ENCODE measurements at places on chromosomes 2 and 18.

DNA sequence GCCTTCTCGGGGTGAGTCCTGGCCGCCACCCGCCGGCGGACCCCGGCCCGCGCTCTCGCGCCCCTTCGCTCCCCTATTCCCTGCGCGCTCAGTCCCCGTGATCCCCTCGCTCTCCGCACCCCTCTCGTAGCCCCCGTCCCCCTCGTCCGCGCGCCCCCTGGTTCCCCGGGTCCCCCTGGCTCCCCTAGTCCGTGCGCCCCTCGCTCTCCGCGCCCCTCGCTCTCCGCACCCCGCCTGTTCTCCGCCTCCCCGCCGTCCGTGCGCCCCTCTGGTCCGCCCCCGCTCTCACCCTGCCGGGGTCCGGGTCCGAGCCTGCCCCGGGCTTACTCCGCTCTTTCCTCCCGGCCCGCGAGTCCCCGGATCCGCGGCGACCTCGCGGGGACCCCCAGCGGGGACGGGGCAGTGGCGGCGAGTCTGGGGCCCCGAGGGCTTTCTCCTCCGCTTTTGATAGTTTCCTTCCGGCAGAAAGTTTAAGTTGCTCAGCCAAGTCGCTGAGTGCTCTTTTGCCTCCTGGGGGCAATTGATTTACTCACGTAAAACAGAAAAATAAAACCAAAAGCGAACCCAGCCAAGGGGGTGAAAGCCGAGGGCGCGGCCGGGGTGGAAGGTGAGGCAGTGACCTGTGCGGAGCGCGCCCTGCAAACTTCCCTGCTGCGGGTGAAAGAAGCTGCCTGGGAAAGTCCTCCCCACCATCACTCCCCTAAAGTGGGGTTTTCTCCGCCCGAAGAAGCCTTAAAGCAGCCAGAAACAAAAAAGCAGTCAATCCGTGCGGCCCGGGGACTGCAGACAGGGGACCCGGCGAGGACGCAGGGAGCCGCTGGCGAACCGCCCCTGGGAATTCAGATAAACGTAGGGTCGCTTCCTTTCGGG lies 568 bp downstream of the RAB31 start:
- peak; percentile 69 for DNase-seq

- DNase-seq, result no peak
Measured at GRCh38 chr18:25819746-25820363, 270.6 kb downstream of the SS18 start.

- DNase-seq, result no peak
Measured at GRCh38 chr2:153557714-153558113, 79.2 kb upstream of the RPRM start.

DNA sequence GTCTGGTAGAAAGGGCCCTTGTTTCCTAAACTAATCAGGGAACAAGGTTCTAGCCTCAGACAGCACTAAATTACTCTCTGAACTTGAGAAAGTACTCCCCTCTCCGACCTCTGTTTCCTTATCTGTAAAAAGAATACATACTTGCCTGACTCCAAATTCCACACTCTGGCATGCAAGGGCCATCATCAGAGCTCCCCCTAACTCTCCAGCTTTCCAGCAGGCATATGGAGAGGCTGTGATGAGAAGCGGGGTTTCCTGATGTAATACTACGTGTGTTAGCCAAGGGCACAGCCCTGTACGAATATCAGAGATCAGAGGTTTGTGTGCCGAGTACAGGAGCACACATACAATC lies 1.8 kb upstream of the EVA1A start:
- DNase-seq, result no peak

DNA sequence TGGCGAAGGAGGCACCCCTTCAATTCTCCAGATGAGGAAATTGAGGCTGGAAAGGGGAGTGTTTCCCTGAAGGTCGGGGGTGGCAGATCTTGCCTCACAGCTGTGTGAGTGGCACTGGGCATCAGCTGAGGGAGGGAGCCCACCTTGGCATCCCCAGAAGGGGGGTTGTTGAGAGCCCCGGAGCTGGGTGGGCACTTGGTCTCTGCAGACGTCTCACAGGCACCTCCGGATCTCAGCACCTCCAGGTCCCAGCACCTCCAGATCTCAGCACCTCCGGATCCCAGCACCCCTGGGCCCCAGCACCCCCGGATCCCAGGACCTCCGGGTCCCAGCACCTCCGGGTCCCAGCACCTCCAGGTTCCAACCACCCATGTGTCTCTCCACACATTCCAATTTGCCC lies 137.9 kb downstream of the NFATC1 start:
- no peak for DNase-seq

DNA sequence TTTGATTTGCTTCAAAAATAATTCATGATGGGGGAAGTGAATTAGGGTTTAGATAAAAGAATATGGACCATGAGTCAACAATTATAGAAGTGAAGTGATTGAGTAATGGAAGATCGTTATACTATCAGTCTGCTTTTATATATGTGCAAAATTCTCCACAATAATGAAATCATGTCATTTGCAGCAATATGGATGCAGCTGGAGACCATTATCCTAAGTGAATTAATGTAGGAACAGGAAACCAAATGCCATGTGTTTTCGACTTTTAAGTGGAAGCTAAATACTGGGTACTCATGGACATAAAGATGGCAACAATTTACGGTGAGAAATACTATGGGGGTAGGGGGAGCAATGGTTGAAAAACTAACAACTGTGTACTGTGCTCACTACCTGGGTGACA lies 144.7 kb upstream of the SRD5A2 start:
- no peak for DNase-seq

DNA sequence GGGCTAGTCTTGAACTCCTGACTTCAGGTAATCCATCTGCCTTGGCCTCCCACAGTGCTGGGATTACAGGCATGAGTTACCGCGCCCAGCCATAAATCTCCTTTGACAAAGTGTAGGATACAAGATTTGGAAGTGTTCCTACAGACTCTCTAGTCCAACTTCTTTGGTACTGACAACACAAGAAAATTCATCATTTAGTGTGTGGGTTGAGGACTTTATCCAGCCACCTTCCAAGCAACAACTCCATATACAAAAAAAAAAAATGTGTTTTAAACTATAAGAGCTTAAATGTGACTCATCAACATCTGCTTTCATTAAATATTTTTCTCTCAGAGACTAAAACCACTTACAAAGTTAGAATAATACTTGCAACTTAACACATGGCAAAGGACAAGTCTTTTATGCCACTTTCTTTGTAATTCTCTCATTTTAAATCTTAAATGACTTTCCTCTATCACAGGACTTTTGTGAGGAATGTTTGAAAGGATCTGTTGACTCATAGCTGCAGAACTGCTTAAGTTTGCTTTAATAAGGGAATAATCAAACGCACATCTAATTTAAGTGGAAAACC lies 46.2 kb upstream of the ITGAV start:
- DNase-seq, result no peak

Data from right kidney (tissue), 9 donors.